ENCODE measurements at places on chromosomes 1 and 21.

GRCh38 chr21:45906196-45906805 lies 75.3 kb upstream of the COL6A1 start:
- DNase-seq, result no peak

DNA sequence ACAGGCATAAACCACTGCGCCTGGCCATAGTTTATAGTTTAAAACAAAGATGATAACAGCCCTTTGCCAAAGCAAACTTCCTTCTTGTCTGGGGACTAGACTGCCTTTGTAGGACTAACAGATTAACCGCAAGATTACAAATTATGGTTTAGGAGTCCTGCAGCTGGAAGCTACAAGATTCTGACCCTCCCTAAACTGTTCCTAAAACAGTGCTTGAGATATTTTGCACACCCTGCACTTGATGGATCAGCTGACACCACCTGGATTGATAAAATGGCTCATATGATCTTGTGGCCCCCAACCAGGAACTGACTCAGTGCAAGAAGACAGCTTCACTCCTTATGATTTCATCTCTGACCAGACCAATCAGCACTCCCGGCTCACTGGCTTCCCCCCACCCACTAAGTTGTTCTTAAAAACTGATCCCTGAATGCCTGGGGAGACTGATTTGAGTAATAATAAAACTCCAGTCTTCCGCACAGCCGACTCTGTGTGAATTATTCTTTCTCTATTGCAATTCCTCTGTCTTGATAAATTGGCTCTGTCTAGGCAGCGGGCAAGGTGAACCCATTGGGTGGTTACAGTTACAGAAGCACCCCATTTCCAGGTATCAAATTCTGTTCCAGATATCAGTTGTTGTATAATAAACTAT lies 13.8 kb upstream of the RNF11 start:
- DNase-seq, result no peak

DNA sequence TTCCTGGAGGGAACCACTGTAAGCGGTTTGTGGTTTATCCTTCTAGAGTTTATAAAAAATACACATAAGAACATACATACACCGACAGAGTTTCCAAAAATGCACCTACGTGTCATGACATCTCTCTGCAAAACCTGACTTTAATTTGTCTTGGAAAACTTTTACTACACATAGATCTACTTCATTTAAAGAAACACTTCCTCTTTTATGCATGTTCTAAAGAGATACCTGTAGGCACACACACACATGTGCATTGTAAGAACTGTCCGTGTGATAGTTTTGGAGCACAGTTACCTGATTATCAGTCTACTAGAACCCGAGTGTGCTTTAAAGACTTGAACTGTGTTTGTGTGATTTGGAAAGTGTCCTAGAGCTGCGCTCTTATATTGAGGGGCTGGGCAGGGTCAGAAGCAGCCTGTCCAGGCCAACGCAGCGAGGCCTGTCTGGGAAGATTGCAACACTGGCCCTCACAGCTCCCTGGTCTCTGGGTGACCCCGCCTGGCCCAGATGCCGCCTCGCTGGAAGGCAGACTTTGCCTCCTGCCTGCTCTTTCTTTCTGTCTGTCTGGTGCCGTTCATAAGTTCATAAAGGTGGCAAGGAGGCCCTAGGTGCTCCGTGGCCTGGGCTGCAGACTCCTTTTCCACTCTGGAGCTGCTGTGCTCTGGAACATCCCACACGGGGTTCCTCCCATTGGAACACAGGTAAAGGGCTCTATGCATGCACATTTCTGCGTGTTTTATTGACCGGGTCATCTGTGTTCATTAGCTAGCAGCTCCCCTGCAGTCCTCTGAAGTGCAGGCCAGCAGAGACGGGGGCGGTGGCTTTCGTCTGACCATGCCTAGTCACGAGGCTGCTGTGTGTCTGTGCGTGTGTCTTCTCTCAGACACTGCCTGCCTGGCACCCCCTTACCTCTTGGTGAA lies 46.3 kb downstream of the AGPAT3 start:
- DNase-seq, result no peak

DNA sequence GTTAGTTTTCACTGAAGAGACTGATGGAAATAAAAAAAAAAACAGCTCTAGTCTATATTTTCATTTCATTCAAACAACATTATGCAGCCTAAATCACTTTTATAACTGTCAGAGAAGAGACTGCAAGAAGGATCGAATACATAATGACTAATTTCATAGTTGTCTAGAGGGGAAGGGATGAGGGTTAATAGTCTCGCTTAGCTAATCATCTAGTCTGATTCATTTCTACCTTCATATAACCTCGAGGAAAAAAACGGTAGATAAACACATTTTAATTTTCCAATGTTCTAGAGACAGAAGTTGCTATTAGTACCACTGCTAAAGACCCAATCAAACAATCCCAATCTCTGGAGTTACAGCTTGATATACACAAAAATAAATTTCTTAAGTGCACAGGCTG lies 3.5 kb downstream of the FUBP1 start:
- no peak for DNase-seq

- DNase-seq, result no peak
Measured at GRCh38 chr1:18634276-18634675, 3.6 kb downstream of the PAX7 start.

DNA sequence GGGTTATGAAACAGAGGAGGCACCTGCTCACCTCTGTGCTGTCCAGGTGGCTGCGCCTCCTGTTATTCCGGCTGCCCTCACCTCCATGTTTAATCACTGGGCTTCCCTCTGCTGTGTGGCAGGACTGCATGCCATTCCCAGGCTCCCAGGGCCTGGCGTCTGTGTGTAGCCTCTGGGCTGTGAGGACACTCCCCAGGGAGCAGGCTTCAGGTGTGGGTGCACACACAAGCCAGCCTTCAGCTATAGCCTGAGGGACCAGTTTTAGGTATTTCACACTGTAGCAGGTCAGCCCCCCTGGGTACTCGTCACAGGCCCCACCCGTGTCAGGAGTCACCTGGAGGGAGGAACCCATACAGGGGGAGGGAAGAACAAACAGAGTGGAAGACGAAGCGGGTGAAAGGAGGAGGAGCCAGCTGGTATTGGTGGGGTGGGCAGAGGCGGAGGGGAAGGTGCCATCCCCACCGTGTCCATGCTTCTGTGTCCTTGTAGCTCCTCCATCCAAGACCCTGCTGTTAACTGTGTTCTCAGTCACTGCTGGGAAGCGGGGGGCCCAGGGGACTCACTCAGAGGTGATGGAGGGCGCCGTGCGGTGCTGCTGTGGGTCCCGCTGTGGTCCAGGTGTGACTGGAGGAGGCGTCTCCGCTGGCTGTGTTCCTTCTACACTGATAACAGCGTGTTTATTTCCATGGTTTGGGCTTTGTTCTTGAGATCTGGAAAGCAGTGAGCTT lies 158.6 kb downstream of the PGBD5 start:
- no peak for DNase-seq

DNA sequence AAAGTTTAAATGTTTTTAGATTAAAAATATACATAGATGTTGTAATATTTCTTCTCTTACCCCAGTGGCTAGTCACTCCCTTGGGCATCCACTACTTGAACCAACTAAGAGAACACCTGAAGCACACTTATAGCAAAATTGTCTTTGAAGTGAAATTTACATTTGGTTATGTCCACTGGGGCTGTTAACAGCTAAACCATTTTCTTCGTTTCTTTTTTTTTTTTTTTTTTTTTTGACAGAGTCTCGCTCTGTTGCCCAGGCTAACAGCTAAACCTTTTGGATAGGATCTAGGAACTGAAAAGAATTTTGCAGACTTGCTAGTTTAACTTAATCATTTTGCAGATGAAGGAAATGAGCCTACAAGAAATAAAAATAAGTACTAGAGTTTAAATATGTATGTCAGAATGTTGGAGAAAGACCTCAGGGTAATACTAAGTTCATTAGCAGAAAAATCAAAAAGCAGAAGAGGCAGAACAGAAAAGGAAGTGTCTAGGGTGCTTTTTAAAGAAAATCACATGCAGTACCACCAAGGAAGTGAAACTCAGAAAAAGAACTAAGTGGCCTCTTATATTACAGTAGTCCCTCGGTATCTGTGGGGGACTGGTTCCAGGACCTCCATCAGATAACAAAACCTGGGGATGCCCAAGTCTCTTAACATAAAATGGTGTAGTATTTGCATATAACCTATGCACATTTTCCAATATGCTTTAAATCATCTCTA lies 11.8 kb downstream of the DRAM2 start:
- DNase-seq, result no peak

GRCh38 chr1:193593147-193593885 lies 406.9 kb upstream of the B3GALT2 start:
- no peak for DNase-seq

DNA sequence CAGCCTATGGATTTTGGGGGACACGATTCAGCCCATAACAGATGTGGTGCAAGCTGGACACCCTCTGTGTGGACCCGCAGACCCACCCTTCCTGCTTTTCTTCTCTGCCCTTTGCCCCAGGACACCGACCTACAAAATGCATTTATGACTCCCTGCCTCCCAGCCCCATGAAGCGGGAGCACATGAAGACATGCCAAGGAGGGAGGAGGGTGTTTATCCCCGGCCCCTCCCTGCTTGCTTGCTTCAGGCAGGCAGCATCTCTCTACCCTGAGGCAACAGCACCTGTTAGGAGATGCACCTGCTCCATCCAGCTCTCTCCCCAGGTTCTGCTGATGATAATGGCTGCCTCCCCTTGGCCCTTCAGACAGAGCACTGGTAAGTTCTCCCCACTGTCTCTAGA lies 187.5 kb downstream of the PSMG1 start:
- DNase-seq, result no peak

GRCh38 chr1:16920951-16921350 lies 780 bp upstream of the CROCC start:
- no peak for DNase-seq

DNA sequence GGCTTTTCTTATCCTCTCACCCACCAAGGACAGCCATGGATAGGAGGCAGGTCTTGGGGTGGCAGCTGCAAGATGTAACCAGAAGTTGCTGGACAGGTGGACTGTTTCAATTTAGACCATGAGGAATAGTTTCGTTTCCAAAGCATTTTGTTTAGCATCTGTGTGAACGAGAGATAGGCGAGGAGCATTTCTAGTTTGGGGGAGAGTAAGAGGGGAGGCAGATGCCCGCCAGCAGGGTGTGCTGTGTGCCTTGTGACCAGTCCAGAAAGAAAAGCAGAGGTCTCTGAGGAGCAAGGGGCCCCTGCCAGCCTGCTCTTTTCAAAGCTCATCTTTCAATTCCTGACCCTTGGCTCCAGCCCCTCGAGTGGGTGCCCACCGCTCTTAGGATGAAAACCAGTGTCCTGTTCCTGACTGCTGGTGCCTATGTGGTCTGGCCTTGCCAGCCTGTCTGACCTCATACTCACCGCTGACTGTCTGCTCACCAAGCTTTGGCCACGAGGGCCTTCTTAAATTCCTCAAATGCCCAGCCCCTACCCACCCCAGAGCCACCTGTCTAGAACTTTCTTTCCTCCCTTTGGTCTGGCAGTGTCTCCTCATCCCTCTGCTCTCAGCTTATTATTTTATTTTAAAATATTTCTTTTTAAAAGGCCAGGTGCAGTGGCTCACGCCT lies 8.5 kb downstream of the SERINC2 start:
- DNase-seq, result peak; percentile 76

DNA sequence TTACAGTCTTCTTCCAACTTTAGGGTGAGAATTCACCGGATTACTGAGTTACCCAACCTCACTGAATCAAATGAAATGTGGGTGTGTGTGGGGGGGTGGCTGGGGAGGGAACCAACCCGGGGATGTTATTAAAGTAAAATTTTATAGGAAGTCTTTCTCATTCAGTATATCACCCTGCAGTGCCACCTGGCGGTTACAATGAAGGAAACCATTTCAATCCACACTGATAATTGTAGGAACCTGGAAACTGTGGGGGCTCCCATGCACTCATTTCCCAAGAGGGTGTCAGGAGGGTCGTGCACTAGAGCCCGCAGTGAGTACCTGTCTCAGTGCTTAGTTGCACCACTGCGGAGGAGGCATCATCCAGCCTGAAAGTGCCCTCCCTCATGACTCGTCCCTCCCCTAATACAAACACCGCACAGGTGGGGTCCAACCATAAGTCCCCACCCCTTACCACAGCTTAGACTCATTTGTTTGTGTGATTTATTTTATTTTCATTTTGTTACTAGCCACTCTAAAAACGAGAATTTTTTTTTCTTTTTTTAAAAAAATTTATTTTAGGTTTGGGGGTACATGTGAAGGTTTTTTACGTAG lies 29.1 kb upstream of the IGSF5 start:
- peak; percentile 35 for DNase-seq

- DNase-seq, result no peak
Measured at GRCh38 chr1:114692947-114693346, 2.4 kb downstream of the AMPD1 start.

DNA sequence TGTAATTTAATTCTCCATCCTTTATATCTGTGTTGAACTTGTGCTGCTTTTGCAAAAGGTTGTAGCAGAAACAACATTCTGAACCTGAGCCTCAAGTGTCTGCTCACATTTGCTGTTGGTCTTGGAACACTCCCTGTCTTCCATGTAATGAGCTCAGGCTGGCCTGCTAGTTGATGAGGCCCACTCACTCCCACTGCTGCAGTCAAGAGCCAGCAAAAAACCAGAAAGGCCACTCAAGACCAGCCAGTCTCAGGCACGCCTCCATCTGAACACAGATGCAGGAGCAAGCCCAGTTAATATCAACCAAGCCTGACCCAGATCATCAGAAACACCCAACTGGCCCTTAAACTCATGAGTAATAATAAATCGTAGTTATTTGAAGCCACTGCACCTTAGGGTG lies 342.2 kb upstream of the NFIA start:
- no peak for DNase-seq

- no peak for DNase-seq
Measured at GRCh38 chr1:69638673-69639072, 71.0 kb downstream of the LRRC7 start.

DNA sequence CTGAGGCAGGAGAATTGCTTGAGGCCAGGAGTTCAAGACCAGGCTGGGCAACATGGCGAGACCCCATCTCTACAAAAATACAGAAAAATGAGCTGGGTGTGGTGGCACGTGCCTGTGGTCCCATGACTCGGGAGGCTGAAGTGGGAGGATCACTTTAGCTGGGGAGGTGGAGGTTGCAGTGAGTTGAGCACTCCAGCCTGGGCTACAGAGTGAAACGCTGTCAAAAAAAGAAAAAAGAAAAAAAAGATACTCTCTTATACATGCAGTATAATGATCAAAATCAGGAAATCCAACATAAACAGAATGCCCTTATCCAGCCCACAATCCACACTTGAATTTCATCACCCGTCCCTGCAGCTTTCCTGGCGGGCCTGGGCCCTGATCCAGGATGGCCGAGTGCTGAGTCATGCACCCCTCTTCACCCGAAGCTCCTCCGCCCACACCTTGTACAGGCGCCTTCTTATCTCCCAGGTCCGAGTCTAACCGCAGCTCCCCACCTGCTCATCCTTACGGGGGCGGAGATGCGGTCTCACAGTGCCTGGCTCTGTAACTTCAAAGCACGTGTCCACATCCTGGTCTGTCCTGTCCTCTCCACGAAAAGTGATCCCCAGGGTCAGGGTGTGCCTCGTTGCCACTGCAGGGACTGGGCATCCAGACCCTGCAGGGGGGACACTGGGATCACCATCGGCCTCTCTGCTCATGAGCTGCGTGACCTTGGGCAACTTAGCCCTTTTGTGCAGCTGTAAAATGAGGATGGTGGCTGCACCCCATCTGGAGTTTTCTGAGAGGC lies 120.2 kb upstream of the SLC45A1 start:
- DNase-seq, result peak; percentile 75

- no peak for DNase-seq
Measured at GRCh38 chr1:204714861-204715511, 29.4 kb upstream of the LRRN2 start.
